ENCODE measurements at places on chromosomes 2 and 18.
A peak's percentile ranks its signal among the peaks of the same experiment; 100 is the strongest.

- DNase-seq: no peak
These were observed 7.3 kb upstream of the SETBP1 start for GRCh38 chr18:44673256-44673880.

DNA sequence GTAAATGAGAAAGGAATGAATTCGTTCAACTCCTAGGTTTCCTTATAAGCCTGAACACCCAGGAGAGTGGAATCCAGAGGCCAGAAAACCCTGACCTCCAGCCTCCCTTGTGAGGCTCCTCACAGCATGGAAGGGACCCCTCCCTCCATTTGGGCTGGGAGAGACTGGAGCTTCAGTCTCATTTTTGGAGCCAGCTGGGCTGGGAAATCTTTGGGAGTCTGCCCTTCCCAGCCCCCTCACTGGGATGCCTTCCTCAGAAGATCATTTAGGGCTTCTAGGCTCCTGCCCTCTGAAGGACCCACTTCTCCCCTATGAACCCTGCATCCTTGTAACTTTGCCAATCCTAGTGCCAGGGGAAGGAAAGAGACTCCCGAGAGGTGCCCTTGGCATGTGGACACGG is 346.1 kb downstream of the CYP26B1 start:
- no peak for DNase-seq

DNA sequence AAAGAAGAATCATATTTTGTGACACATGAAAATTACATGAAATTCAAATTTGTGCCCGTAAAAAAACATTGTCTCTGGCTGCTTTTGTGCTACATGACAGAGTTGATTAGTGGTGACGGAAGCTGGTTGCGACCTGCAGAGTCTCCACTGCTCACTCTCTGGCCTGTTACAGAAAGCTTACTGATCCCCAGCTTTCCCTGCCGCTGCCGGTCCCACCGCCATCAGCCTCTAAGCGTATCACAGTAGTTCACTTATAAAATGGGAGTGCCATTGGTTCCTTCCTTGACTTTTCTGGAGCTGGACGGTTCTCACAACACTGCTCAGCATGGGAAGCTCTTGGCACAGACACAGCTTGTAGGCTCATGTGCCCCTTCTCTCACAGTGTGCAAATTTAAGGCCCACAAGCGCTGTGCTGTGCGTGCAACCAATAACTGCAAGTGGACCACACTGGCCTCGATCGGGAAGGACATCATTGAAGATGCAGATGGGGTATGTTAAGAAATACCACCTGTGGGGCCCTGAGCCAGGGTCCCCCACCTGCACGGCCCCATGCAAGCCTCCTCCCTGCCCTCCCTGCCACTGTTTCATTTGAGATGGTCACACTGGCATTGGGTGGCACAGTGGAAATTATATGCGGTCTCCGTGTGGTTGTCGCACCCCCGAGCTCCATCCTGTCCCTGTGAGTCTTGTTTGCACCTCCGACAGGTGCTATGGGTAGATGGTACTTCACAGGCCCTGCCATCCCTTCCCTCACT is 81.3 kb downstream of the DGKD start:
- no peak for DNase-seq

- no peak for DNase-seq
These were observed 54.2 kb upstream of the ZSWIM2 start for GRCh38 chr2:186903216-186903615.

DNA sequence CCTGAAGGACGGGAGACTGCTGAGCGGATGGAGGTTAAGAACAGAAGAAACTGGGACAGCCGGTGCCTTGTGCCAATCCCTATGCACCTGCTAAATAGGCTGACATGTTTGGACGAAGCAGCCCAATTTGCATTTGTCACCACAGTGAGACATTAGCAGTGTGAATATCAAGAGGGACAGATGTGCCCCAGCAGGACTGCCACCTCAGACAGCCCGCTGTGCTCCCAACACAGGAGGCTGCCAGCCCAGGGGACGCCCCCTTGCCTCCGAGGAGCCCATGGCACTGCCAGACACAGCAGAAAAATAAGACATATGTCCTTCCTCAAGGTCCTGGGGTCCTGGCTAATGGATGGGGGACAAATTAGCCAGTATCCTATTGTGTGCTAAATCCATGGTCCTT is 306.7 kb upstream of the POU3F3 start:
- DNase-seq: no peak

DNA sequence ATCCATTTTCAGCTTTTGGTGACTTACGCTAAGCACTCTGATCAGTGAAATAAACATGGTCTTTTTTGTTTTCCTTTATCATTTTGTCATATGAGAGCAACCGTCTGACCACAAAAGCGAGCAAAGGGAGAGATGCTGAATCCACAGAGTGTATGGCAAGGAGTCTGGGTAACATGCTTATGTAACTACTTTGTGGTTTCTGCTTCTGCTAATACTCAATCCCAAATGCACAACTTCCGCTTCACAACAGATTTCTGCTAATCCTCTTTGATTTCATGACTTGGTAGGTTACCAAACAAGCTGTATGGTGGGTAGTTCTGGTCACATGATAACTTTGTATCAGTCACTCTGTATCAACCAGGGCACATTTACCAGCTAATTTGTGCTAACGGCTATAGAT is 908.4 kb upstream of the CRIM1 start:
- DNase-seq: no peak

- DNase-seq: no peak
These were observed 523.5 kb downstream of the LRRTM4 start for GRCh38 chr2:76998704-76999103.

- DNase-seq: no peak
These were observed 235.6 kb upstream of the EPHA4 start for GRCh38 chr2:221807706-221808105.

- no peak for DNase-seq
These were observed 1.8 kb downstream of the PRKCE start for GRCh38 chr2:45653122-45653913.

- no peak for DNase-seq
These were observed 1209.3 kb upstream of the FAM98A start for GRCh38 chr2:34808426-34808825.

- no peak for DNase-seq
These were observed 28.4 kb downstream of the SIX3 start for GRCh38 chr2:44969936-44970335.

DNA sequence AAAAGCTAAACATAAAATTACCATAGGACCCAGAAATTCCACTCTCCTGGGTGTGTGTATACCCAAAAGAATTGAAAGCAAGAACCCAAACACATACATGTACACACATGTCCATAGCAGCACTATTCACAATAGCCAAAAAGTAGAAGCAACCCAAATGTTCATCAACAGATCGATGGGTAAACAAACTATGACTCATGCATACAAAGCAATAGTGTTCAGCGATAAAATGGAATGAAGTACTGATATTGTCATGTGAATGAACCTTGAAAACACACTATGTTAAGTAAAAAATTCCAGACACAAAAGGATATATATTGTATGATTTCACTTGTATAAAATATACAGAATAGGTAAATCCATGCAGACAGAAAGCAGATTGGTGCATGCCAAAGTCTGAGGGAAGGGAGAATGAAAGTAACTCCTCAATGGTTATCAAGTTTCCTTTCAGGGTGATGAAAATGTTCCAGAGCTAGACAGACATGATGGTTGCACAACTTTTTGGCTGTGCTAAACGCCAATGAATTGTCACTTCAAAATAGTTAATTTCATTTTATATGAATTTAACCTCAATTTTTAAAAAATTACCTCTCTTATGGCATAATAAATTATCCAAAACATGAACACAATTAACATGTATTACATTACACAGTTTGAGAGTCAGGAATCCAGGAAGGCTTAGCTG is 35.5 kb downstream of the GKN2 start:
- no peak for DNase-seq

DNA sequence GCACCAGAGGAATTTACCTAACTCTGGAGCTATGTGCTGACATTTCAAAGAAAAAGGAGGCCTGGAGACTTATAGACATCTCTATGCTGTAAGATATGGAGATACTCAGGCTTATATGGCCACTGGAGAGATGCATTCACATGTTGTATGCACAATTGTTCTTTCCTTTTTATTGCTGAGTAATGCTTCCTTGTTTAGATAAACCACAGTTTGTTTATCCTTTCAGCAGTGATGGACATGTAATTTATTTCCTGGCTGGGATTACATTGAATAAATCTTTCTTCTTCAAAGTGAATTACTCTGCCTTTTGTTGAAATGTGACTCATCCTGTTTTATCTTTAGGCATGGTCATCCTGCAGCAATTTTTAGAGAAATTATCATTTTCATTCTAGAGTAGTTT is 716.7 kb upstream of the GCFC2 start:
- no peak for DNase-seq

- no peak for DNase-seq
These were observed 13.6 kb upstream of the RTN4 start for GRCh38 chr2:55063713-55064323.

DNA sequence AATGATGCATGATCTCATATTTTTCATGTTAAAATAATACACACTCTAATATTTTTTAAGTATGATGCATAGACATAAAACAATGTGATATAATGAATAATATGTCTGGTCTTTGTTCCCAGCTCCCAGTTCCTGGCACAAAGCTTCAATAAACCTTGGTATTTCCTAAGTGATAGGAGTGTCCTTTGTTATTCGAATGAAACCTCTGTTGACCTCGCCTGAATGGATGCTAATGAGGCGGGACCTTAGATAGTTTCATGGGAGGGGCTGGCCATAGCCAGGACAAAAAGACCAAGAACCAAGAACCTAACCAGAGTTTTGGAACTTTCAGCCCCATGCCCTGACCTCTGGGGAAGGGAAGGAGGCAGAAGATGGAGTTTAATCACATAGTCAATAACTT is 257.7 kb upstream of the COPS8 start:
- no peak for DNase-seq

GRCh38 chr18:21242141-21242779 is at the start of gene GREB1L:
Gene GREB1L (plus strand): TSS chr18:21242232. CDS start chr18:21383519, 141,287 bp downstream.
- DNase-seq: peak; percentile 77

DNA sequence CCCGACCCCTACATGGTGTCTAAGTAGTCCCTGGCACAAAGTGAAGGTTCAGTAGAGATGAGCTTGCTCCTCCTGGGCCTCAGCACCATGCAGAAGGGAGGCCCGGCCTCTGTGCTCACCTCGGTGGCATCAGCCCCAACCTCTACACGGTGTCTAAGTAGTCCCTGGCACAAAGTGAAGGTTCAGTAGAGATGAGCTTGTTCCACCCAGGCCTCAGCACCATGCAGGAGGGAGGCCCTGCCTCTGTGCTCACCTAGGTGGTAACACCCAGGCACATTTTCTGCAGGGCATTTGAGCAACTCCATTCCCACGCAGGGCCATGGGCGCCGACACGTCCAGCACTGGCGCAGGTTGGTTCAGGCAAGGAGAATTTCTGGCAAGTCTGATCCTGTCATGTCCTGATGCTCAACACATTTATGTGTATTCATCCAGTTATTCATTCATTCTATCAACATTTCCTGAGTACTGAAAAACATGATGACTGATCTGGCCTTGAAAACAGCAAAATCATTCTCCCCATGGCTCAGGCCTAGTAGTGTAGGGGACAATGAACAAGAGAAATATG is 408.2 kb upstream of the MYT1L start:
- no peak for DNase-seq

Measured in WTC11 (cell line).